Activated T-helper 1 cell treated with Interleukin-2 at 50 U/mL for 16 hours (primary cell): ENCODE measurements at places on chromosomes 1 and 21.

DNA sequence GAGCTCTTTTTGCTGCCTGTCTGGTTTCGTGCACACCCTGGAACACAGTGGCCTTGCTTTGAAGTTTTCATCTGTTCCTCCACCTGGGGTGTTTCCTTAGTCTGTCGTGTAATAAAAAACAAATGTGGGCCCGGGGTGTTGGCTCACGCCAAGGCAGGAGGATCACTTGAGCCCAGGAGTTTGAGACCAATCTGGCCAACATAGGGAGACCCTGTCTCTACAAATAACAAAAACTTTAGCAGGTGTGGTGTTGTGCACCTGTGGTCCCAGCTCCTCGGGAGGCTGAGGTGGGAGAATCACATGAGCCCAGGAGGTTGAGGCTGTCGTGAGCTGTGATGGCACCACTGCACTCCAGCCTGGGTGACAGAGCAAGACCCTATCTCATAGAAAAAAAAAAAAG, 4.5 kb downstream of the NCMAP start:
- no peak for DNase-seq

DNA sequence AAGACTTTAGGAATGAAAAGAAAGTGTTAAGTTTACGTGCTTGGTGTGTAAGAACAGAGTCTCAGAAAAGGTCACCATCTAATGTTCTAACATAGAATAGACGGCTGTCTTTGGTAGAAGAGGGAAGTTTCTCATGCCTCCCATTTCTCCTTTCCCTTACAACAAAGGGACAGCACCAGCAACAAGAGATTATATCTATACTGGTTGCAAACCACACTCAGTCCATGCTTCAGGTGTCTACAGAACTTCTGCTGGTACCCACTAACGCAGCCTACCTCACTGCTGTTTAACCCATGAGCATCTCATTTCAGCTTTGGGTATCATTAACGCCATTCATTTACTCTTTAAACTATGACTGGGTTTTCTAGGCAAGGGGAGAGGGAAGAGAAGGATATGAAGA, 9.2 kb upstream of the ITPKB start:
- no peak for DNase-seq

DNA sequence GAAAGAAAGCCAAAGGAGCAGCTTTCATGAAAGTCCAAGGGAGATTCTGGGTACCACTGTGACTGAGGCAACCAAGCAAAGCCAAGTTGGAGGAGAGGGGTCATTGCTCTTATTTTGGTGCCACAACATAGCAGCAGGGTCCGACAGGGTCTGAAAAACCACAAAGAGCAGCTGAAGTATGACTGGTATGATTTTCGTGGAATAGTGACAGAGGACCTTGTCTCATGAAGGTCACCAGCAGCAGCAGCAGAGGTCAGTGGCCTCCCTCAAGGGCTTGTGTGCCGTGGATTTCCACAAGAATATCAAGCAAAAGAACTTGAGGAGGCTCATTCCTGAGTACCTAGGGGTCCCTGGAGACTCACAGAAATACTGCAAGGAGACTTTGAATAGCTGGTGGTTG, 160.9 kb upstream of the SYT6 start:
- DNase-seq = no peak

DNA sequence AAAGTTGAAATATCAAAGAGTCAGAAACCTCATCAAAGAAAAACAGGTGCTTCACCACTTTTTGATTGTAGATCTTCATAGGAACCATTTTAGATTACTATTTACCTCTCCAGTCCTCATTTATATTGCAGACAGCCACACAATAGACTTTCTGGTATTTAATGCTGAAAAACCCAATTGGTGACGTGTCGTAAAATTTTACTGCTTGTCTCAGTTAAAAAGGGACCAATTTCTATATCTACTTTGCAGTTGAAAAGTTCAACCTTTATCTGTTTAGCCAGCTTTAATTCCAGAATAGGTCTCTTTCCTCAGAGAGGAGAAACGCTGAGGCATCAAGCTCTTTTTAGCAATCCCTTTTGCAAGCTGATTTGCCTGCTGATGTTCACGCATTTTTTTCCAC, 1722.4 kb downstream of the PLA2G4A start:
- DNase-seq = no peak

- DNase-seq = no peak
Measured at GRCh38 chr1:239891621-239892358, 199.9 kb upstream of the FMN2 start.

GRCh38 chr21:41765973-41766882, 624 bp downstream of the RIPK4 start:
- DNase-seq = no peak

DNA sequence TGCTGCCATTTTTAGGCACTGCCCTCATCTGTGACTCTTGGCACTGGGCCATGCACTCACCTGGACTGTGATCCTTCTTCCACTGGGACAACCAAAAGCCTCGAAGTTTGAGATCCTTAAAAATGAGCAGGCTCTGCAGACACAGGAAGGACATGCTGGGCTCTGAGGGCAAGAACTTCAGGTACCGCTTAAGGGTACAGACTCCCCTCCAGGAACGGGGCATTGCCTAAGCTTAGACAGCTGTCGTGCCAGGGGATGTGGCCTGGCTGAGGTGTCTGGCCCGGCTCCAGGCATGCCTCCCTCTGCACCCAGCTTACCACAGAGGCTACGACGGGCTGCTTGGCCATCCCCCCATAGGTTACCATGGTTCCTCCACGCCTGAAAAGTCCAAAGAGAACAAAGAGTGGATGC, 14.2 kb upstream of the SRSF4 start:
- no peak for DNase-seq

DNA sequence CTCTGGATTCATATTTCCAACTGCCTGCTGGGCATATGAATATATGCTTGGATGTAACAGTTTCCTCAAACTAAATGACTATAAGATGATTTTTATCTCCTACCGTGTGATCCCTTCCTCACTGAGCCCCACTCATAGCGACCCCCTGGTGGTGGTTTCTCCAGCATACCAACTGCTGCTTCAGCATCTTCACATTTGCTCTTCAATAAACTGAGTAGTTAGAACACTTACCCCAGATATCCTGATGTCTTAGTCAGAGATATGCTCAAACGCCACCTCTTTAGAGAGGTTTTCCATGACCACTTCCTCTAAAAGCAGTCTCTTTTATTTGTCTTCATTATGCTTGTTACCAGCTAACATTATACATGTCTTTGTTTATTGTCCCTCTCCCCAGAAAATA, 10.2 kb upstream of the HNRNPR start:
- no peak for DNase-seq

DNA sequence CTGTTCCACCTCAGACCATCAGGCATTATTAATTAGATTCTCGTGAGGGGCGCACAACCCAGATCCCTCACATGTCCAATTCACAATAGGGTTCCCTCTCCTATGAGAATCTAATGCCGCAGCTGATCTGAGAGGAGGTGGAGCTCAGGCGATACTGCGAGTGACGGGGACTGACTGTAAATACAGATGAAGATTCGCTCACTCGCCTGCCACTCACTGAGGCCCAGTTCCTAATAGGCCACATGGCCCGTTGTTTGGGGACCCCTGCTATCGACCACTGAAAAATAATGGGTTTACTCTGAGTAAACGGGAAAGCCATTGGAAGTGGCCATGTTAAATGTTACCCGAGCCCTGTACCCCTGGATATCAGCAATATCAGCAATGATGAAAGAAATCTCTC, 65.9 kb downstream of the GRIK1 start:
- DNase-seq = no peak

DNA sequence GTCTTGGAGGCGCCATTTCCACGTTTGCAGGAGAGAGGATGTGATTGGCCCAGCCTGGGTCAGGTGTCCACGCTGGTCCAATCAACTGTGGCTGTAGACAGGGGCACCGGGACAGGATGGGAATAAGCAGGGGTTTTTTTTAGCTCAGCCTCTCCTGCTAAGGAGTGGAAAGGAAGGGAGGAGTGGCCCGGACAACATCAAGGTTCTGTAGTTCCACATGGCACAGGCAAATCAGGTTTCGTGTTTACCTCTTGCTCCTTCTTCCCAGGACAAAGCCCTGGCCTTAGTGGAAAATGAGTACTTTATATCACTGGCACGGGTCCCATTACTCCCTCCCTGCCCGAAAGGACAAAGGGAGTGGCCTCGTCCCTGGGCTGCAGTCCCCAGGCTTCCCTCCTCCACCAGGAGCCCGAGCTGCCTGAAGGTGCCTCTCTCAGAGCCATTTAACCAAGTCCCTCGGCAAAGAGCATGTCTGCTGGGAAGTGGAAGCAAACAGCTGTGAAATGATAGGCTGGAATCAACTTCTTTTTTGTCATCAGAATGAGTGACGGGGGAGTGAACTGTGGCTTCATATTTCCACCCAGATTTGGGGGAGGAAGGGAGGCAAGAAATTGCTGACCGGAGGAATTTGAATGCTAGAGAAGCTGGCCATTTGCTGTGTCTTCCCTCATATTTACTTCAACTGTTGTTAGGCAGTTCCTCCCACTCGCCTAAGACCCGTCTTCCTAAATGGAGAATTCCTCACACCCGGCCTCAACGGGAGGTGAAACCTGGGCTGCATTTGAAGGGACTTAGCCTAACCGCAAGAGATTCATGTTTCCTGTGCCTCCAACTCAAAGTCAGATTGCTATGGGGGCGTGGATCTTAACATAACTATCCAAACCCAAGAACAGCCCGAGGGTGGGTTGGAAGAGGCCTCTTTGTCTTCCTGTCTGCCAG, 84.9 kb upstream of the SLC44A3 start:
- DNase-seq = no peak

DNA sequence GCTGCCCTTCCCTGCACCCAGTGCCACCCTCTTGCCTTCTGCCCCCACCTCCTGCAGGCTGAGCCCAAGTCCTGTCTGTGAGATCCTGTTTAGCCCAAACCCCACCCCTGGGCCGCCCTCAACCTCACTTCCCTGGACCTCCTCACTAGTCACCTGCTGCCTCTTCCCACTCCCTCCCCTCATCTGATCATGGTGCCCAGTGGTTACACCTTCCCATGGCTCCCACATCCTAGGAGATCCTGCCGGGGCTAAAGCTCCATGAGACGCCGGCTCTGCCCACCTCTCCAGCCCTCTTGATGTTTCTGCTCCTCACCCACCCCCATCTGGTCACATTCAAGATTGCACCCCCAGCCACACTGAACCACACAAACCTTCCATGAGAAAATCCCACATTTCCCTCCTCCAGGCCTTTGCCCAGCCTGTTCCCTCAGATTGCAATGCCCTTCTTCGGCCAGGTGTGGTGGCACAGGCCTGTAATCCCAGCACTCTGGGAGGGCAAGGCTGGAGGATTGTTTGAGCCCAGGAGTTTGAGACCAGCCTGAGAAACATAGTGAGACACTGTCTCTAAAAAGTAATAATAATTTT, 17.0 kb downstream of the TTC39A start:
- no peak for DNase-seq

DNA sequence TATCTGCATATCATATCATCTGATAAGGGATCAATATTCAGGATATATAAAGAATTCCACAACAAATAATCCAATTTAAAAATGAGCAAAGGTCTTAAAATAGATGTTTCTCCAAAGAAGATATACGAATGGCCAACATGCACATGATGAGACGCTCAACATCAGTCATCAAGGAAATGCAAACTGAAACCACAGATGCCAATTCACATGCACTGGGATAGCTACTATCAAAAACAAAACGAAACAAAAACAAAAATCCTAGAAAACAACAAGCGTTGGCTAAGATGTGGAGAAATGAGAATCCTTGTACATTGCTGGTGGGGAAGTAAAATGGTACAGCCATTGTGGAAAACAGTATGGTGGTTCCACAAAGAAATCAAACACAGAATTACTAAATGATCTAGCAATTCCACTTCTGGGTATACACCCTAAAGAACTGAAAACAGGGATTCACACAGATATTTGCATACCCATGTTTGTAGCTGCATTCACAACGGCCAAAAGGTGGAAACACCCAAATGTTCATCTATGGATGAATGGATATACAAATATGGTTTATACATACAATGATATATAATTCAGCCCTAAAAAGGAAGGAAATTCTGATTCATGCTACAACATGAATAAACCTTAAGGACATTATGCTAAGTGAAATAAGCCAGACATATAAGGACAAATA, 79.4 kb downstream of the PCSK9 start:
- no peak for DNase-seq

DNA sequence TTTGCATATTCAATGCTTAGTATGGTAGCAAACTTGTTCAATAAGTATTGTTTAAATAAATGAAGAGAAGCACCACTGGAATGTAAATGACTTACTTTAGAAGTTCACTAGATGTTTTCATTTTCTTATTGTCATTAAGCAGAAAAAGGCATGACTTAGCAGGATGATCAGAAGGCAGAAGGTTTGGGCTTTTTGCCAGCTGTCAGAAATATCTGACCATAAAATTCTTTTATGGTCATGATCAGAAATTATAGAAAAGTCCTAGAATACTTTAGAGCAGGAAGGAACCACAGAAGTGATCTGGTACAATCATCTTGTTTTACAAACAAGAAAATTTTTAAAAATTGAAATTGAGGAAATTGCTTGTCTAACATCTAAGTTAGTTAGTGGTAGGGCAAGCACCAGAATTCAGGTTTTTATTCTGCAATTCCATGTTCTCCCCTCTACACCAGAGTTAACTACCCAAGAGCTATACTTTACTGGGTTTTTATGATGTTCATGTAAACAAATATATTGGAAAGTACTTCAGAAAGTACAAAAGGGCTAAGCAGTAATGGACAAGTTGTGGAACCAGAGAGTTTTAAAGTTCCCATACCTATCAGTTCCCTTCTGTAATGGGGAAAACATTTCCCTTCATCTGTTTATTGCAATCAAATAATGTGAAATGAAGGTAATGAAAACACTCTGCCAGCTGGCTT, 10.1 kb downstream of the FMO5 start:
- no peak for DNase-seq

DNA sequence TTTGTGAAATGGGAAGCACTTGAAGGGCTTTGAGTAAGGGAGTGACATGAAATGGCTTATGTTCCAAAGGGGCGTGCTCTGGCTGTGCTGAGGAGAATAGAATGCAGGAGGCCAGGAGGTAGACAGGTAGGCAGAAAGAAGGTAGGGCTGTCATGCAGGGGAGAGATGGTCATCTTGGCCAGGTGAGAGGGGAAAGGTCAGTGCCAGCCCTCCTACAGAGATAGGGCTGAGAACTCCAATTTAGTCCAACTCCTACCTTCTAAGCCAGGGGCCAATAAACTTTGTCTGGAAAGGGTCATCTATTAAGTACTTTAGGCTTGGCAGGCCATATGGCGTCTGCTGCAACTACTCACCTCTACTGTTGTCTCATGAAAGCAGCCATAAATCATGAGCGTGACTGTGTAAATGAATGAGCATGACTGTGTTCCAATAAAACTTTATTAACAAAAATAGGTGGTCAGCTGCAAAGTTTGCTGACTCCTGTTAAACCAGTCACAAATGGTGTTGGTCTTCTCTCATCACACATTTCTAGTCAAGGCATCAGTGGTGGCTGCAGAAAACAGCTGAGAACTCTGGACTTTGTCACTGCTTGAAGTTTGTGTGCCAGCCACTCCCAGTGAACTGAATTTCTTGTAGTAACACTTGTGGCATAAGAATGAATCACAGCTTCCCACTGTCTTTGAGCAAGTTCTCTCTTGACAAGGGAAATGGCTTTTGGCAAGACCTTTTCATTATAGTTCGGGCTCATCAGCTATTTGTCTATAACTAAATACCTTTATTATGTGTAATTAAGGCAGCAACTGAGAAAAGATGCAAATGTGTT, 32.0 kb upstream of the CD2 start:
- no peak for DNase-seq
